Activated CD8-positive, alpha-beta memory T cell treated with anti-CD3 and anti-CD28 coated beads for 1 hour (primary cell): ENCODE measurements at places on chromosomes 11 and 22.

DNA sequence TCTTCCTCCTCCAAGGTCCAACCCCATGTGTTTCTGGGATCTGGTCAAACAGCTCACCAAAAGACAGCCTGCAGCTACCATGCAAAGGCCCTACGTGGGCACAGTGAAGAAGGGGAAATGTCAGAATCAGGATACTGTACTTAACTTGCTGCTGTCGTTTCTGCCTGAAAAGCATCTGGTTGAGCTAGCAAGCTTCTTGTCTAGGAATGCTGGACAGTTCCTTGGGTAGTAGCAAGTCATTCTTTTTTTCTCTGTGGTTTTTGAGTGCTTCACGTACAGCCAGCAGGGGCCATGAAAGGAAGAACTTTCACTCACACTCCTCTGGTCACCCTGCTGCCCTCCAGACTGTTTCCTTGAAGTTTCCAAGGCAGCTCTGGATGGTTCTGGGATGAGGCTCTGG, 24.7 kb downstream of the RCOR2 start:
- no peak for DNase-seq

- DNase-seq: no peak
Observed at GRCh38 chr11:113249491-113249763, 65.0 kb upstream of the TTC12 start.

DNA sequence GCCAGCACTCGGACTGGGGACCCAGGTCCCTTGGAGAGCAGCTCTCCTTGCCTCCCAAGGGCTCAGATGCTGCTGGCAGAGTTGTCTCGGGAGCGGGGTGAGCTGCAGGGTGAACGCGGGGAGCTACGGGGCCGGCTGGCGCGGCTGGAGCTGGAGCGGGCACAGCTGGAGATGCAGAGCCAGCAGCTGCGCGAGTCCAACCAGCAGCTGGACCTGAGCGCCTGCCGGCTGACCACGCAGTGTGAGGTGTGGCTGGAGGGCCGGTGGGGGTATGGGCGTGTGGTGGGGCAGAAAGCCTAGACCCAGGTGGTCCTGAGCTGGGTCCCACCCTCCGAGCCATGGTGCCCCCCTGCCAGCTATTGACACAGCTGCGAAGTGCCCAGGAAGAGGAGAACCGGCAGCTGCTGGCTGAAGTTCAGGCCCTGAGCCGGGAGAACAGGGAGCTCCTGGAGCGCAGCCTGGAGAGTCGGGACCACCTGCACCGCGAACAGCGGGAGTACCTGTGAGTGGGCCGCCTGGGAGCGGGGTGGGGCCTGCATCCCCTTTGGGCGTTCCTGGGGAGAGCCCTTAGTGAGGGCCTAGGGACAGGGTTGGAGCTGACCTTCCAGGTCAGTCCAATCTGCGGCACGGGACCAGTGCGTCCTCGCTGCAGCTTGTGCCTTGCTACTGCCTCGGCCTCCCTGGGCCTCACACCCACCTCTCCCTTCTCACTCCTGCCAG, 5.8 kb upstream of the RPS6KA4 start:
- no peak for DNase-seq

- no peak for DNase-seq
Observed at GRCh38 chr22:49727881-49728569, 99.6 kb downstream of the BRD1 start.
